ENCODE measurements at places on chromosomes 11 and 22.
A peak's percentile ranks its signal among the peaks of the same experiment; 100 is the strongest.

- no peak for DNase-seq
Measured at GRCh38 chr11:119316729-119317591, at the start of gene MCAM. Gene MCAM (minus strand): TSS chr11:119317130. CDS start chr11:119317101, 29 bp downstream.

GRCh38 chr11:59822989-59823566 is 12.5 kb upstream of the MRPL16 start:
- DNase-seq: no peak

DNA sequence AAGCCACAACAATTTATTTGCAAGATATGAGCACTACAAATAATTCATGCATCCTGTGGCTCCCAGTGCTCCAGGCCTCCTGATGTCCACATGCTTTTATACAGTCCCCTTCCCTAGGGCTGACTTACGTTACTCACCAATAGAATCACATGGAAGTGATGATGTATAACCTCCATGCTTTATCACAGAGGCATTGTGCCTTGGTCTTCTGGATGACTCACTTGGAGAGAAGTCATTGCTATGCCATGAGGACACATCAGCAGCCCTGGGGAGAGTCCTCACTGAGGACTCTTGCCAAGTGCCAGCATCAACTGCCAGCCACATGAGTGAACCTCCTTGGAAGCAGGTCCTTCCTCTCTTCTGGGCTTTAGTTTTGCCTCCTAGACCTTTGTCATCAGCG is 22.0 kb upstream of the IGSF9B start:
- no peak for DNase-seq

DNA sequence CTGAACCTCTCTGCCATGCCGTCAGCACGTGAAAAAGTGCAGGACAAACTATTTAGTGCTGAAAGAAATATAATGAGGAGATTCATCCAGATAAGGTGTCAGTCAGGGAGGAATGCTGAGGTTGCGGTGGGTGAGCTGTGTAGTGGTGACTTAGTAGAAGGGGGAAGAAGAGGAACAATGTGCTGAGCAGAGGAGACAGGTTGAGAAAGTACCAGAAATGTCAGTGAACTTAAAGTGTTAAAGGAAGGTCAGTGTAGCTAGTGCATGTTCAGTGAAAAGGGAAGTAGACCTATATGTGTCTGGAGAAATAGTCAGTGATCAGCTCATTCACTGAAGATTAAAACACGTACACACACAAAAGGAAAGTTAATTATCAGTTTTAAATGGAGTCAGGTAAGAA is 237.6 kb upstream of the CCDC179 start:
- DNase-seq: no peak

GRCh38 chr11:93857413-93858120 is 7.1 kb upstream of the VSTM5 start:
- peak; percentile 30 for DNase-seq

- no peak for DNase-seq
Measured at GRCh38 chr11:62540804-62541701, 5.6 kb downstream of the AHNAK start.

- DNase-seq: no peak
Measured at GRCh38 chr22:33219648-33220384, 161.6 kb upstream of the SYN3 start.

- no peak for DNase-seq
Measured at GRCh38 chr11:44774108-44774507, 47.3 kb downstream of the TSPAN18 start.

DNA sequence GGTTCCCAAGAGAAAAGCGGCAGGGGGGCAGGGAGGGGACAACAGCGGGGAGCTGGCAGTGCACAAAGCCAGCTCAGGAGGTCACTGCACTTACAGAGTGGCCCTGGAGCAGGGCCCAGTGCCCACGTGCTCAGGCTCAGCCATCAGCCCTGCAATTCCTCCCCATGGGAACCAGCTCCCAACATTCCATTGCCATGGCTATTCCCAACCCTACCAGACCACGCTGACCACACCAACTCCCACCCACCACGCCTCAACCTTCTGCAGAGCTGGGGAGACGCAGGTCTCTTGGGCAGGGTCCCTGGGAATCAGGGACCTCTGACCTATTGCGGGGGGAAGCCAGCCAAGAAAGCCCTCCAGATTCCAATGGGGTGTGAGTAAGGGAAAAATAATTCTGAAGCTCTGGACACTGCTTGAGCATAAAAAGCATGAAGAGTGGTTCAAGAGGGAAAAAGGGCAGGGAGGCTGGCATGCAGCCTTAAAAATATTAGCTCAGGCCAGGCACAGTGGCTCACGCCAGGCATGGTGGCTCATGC is 38.3 kb upstream of the TFIP11 start:
- DNase-seq: no peak

- no peak for DNase-seq
Measured at GRCh38 chr11:17890325-17890724, 122.5 kb downstream of the SERGEF start.

DNA sequence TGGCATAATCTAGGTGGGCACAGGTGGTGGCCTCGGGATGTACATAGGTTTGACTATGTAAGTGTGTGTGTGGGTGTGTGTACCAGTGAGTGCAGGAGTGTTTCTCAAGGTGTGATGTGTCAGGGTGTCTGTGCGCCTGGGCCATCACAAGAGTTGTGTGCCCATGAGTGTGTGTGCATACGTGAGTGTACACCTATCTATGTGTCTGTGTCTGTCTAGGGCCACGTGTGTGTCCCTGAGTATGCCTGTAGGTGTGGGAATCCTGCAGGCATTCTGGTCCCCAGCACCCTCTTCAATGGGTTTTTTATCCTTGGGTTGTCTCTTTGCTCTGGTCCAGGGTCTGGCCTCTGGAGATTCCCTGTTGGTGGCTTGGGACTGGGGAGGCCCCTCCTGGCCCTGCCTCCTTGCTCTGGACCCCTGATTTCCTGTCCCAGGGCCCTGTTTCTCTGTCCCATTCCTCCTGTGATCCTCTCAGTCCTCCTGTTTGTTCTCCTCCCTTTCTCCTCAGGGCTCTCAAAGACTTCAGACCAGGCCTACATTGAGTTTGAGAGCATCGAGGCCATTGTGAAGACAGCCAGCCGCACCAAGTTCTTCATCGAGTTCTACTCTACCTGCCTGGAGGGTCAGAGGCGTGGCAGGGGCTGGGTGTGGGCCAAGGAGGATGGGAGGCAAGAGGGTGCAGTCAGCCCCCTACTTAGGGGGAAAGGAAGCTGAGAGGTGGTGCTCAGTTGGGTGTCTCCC is 9.4 kb downstream of the INPPL1 start:
- DNase-seq: peak; percentile 59

GRCh38 chr11:64094463-64095260 is 58.9 kb downstream of the FLRT1 start:
- peak; percentile 89 for DNase-seq

- peak; percentile 88 for DNase-seq
Measured at GRCh38 chr22:25202290-25202921, 2.7 kb downstream of the CRYBB3 start.

DNA sequence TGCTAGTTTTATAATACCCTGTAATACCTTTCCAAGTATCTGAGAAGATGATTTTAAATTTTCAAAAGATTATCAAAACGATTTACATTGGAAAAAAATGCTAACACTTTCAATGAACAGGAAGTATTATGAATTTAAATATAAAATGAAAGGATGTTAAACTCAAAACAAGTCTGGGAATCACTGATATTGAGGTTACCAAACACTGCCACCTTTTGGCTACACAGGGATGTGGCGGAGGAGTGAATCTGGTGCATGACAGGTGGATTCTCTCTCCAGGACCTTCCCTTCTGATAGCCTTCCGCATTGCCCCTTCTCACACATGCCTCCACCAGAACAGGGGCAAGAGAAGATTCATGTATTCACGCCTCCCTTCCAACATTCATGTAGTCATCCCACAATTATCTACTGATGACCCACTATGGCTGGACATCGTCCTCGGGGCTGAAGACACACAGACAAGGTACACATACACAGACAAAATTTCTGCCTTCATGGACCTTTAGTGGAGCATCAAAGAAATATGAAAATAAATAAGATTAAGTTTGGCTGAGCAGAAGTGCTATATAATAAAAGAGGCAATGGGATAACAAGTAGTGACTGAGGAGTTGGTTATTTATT is 34.7 kb downstream of the ATG16L2 start:
- DNase-seq: no peak

DNA sequence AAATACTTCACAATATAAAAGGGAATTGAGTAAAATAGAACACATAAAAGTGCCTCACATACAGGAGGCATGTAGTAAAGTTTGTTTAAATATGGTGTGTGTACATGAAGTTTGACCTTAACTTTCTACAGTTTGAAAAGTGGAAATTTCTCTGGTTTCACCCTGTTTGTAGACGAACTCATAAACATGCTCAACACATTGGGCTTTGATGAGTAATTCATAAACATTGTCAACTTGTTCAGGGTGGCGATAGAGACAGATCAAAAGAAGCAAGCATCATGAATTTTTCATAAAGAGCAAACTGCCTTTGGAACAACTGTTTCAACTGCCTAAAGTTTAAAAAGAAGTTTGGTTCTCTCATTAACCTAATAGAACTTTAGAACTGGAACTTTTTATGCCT is 9.1 kb downstream of the SLN start:
- no peak for DNase-seq

- DNase-seq: peak; percentile 65
Measured at GRCh38 chr11:116168459-116168787, 604.4 kb downstream of the BUD13 start.

DNA sequence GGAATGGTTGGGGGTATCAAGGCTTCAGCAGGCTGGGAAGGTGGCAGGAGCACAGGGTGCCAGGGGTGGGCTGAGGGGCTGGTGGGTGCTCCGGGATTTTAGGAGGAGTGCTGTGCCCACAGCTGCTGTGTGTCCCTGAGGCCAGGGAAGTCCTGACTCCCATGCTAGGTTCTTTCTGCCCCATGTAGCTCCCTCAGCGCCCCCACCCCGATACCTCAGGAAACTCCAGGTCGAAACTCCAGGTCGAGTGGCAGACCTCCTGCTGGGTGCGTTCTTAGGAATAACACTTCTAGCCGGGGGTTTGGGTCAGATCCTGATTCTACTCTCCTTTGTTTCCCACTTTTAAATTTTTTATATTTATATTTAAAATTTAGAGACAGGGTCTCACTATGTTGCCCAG is 8.3 kb downstream of the AP2A2 start:
- DNase-seq: no peak

DNA sequence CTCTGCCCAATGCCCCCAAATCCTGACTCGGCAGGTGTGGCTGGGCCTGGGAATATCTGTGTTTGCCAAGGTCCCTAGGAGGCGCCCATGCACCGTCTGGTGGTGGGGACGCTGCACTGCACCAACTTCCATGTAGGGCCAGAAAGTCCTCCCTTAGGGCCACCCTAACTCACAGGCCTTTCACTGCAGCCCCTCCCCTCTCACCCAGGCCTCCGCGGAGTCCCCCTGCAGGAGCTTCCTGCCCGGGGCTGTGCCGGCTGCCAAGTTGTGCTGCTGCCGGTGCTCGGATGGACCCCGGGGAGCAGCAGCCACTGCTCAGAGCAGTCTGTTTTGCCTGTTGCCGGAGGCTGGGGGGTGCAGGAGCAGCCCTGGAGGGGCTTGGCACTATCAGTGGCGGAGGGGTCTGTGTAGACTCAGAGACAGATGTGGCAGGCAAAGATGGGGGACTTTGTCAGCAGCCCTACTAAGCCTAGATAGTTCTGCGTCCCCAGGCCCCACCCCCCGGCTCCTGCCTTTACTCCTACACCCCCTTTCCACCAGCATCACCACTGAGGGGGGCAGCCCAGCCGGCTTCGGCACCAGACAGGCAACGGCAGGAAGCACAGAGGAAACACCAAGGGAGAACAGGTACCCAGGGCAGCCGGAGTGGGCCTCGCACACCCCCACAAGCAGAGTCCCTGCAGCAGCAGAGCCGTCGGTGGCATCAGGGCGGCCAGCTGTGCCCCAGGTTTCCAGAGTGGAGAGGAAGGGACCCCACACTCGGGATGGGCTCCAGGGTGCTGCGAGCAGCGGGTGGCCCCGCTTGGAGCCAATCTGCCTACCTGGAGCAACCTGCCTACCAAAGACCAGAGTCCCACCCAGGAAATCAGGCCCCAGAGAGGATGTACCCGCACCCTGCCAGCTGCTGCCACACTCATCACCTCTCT is 124.3 kb downstream of the TRIM29 start:
- no peak for DNase-seq

DNA sequence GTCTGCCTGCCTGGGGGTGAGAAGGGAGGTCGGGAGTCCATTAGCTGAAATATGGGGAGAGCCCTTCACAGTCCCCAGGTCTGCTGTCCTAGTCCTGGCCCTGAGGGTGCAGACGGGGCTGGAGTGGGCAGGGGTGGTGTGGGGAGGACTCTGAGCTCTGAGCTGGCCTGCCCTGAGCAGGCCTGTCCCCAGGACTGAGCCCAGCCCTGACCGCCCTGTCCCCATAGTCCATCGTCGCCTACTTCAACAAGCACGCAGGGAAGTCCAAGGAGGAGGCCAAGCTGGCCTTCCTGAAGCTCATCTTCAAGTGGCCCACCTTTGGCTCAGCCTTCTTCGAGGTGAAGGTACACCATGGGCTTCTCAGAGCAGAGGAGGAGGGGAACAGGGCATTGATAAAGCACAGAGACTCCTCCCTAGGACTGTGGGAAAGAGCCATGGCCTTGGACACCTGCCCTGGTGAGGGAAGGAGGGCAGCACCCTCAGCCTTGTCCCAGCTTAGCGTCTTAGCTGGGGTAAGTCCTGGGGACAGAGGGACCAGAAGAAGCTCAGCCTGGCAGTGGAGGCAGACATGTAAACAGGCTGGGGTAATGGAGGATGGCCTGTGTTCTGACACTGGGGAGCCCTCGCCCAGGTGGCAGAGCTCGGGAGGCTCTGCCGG is 83.7 kb downstream of the MYO7A start:
- DNase-seq: peak; percentile 76

GRCh38 chr11:130049328-130049771 is 20.3 kb upstream of the APLP2 start:
- peak; percentile 2 for DNase-seq

DNA sequence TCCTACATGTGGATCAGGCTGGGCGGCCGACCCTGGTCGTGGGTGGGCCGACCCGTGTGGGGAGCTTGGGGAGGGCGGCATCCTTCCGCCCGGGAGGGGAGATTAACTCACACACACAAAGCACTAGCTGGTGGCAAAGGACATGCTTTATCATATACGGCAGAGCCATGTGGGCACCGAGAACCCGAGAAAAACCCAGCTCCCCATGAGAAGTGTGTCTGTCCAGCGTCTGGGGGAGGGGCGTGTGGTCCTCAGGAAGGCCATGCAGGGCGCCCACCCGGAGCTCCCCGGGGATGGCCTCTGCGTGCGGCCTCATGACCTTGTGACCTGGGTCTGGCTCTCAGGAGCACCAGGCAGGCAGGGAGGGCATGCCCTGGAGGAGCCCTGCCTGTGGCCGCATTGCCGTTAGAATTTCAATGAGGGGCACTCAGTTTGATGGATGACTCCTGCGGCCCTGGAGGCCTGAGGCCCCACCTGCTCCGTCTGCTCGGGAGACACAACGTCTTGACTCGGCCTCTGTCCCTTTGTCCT is 39.4 kb upstream of the TOLLIP start:
- no peak for DNase-seq

DNA sequence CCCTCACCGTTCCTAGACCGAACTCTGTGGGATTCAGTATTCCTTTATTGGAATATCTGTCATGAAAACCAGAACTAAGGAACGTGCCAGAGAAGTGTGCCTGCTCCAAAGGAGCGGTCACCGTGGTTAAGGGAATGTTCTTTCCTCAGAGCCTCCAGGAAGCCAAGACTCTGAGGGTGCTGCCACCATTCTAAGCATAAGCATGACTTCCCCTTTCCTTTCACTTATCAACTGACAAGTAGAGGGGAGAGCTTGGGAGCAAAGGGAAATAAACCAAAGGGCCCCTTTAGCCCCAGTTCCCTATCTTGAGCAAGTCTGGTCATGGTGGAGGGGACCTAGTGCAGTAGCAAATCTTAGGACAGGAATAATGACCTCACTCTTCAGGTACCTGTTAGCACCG is 26.8 kb downstream of the CTR9 start:
- no peak for DNase-seq

- DNase-seq: no peak
Measured at GRCh38 chr22:11629661-11630385, 3898.2 kb upstream of the OR11H1 start.
